ENCODE measurements at places on chromosomes 12 and 14.

DNA sequence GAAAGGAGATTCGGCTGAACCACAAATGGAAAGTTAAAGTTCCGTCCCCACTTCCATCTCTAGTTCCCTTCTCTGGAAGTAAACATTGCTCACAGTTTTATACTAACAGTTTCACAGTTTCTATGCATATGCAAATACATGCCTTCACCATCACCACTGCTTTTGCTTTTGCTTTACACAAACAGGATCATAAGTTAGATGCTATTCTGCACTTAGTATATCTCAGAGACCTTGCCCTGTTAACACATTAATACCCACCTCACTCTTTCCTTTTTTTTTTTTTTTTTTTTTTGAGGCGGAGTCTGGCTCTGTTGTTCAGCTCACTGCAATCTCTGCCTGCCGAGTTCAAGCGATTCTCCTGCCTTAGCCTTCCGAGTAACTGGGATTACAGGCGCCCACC, 890 bp downstream of the TEP1 start:
- no peak for DNase-seq

DNA sequence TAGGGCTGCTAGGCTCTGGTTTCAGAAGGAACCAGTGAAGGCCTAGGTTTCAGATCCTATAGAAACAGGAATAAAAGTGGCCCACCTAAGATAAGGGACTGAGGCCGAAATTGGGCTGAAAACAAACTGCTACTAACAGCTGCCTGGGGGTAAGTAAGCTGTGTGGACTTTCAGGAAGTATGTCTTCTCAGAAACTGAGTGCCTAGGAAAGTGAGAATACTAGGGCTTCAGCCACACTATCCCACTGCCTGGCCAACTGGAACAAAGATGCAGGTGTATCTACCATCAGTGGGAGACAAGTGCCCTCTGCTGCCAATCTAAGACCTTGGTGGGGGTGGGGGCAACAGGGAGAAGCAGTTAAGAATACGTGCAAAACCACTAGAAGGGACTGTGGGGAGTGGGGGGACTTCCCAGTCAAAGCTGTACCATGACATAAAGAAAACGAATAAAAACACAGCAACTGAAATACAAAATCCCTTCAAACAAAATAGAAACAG, 82.5 kb downstream of the MED13L start:
- no peak for DNase-seq

- DNase-seq: no peak
Observed at GRCh38 chr14:20501346-20501745, 4.0 kb upstream of the RNASE10 start.

DNA sequence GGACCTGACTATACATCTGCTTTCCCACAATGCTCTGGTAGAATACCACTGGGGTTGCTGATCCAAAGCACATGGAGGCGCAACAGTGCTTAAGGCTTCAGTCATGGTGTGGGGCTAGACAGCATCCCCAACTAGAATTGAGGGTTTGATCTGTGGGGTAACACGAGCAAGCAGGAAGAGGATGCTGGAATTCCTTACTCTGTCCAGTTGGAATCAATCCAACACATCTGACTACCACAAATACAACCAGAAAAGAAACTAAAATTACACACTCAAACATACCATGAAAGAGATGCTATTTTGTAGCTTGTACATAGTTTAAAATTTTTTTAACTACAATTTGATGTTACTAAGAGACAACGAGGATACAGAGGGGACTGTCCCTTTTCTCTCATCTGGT, 40.4 kb upstream of the GTF2A1 start:
- no peak for DNase-seq

DNA sequence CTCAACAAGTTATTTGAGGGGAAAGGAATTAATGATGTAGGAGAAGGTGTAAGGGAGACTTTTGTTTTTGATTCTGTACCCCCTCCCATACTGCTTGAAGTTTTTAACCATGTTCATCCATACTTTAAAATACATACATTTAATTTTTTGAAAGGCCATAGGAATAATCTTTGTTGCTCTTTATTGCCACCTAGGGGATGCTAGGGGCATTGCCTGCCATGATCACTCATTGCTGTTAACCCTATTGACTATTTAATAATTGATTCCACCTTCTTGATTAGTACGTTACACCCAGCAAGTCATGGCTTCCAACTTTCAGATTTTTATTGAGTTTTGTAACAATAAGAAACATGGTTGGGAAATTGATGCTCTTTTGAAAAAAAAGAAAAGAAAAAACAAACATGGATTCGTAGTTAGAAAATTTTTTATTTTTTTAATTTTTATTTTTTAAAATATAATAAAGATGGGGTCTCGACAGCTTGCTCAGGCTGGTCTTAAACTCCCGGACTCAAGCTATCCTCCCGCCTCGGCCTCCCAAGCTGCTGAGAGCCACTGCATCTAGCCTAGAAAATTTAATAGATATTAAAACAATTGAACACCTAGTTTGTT, 8.5 kb upstream of the PRKAB1 start:
- no peak for DNase-seq

DNA sequence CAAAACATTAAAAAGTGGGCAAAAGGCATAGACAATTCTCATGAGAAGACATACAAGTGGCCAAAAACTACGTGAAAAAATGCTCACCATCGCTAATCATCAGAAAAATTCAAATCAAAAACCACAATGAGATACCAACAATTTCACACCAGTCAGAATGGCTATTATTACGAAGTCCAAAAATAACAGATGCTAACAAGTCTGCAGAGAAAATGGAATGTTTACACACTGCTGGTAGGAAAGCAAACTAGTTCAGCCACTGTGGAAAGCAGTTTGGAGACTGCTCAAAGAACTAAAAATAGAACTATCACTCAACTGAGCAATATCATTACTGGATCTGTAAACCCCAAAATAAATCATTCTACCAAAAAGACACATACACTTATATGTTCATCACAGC, 76.2 kb downstream of the PRKD1 start:
- DNase-seq: no peak

GRCh38 chr12:44229846-44230245, 394.0 kb downstream of the TMEM117 start:
- DNase-seq: no peak

GRCh38 chr14:99026471-99026870, 245.5 kb downstream of the BCL11B start:
- no peak for DNase-seq

DNA sequence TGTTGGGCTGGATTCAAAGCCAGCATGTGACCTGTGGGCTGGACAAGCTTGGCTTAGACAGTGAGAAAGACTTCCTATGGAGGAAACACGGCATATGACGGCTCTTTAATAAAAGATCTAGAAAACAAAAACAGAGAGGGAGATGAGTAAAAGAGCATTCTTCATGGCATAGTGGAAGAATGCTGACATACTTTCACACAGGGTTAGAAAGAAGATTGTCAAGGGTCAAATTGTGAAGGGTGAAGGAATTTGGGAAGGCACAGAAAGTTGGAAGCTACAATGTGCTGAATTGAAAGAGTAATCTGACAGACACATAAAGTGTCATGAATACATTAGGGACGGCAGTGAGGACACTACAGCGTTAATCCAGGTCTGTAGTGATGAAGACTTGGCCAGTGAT, 63.4 kb downstream of the GALNT4 start:
- DNase-seq: no peak

DNA sequence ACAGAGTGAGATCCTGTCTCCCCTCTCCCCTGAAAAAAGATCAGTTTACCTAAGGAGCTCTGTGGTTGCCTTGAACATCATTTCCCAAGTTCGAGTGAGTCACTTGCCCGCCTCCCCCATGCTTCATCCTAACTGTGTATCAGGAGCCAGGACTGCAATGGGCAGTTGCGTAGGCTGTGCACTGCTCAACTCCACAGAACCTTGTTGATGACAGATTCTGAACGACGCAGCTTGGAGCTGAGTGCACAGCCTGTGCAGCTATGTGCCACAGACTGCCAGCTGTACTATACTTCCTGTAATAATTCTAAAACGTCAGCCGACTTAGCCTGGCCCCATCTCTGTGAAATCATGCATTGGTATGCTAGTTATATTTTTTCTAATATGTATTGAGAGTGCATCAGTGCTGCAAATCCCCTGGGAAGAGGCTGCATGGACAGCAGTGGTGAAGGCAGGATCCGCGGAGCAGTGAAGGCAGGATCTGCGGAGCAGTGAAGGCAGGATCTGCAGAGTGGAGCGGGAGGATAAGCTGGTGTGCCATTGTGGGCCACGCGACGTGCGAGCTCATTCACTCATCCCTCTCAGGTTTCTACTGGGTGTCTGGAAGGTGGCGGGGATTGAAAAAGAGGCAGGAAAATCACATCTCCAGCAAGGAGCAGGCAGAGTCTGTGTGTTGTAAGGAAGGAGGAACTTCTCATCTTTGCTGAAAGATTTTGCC, 80.8 kb downstream of the GALNT9 start:
- DNase-seq: no peak

DNA sequence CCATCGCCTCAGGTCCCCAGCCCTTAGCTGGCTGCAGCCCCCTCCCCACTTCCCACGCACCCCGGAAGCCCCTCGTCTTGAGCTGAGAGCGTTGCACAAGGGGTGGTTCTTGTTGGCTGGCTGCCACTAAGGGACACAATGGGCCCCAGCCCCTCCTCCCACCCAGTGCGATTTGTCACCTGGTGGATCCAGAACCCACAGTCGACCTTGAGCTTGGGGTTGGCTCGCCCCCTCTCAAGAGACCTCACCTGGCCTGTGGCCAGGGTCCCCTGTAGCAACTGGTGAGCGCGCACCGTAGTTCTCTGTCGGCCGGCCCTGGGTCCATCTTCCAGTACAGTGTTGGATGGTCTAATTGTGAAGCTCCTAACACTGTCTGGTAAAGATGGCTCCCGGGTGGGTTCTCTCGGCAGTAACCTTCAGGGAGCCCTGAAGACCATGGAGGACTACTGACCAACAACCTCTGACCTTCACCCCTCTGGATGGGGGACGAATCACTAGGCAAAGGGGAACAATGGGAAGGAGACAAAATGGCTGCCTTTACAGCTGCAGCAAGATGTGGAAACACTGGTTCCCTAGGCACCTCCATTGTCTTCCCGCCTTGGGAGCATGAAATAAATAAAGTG, 6.6 kb downstream of the PHB2 start:
- DNase-seq: no peak
